Endothelial cell of umbilical vein (primary cell): ENCODE measurements at places on chromosomes 7 and 10. TPM values are rescaled to one million over a fixed set of nuclear protein-coding genes. Genes with fewer than 3 reads are reported as not detected.

Gene COL17A1
- 1.2 and 1.3 TPM in 2 replicates for total RNA-seq

Gene PRSS1
- total RNA-seq: not detected in 2 replicates

Gene MYOZ1
- not detected in 2 replicates for total RNA-seq

Gene CCDC3
- 1.2 and 1.4 TPM in 2 replicates for total RNA-seq

Gene FZD1
- total RNA-seq: 3.2 and 3.4 TPM in 2 replicates

Gene H2BK1
- total RNA-seq: not detected in 2 replicates

Gene OR6B1
- total RNA-seq: not detected in 2 replicates

Gene PITRM1
- total RNA-seq: 101 and 145 TPM in 2 replicates

Gene ELN
- total RNA-seq: 0.18 and 1.7 TPM in 2 replicates

Gene PPP1R9A
- 3.0 and 3.2 TPM in 2 replicates for total RNA-seq

Gene FAM200A
- total RNA-seq: 3.0 and 3.6 TPM in 2 replicates

Gene SFXN2
- total RNA-seq: 13.1 and 17.0 TPM in 2 replicates

Gene OLAH
- 0.48 and 0.51 TPM in 2 replicates for total RNA-seq

Gene HMX2
- not detected in 2 replicates for total RNA-seq

Gene TEX47
- total RNA-seq: not detected in 2 replicates

Gene CPVL
- total RNA-seq: not detected in 2 replicates

Gene VWC2
- total RNA-seq: not detected in 2 replicates

Gene OPN4
- total RNA-seq: not detected in 2 replicates

Gene IDI2
- total RNA-seq: not detected in 2 replicates

Gene EGFR
- total RNA-seq: 4.1 and 5.0 TPM in 2 replicates

Gene SMKR1
- 0.64 TPM in 1 of 2 replicates, not detected in the other for total RNA-seq

Gene TNS3
- total RNA-seq: 45.1 and 59.8 TPM in 2 replicates

Gene AKR1C8
- total RNA-seq: not detected in 2 replicates

Gene SUN3
- total RNA-seq: not detected in 2 replicates
